Activated CD8-positive, alpha-beta T cell treated with anti-CD3 and anti-CD28 coated beads for 36 hours (primary cell): ENCODE measurements at places on chromosomes 12 and 14.

- no peak for DNase-seq
These were observed 78.6 kb downstream of the CCDC59 start for GRCh38 chr12:82279536-82280058.

- DNase-seq: no peak
These were observed 41.9 kb upstream of the BDKRB2 start for GRCh38 chr14:96162741-96163140.

GRCh38 chr12:94174576-94174975 lies 26.2 kb downstream of the PLXNC1 start:
- peak; percentile 75 for DNase-seq

DNA sequence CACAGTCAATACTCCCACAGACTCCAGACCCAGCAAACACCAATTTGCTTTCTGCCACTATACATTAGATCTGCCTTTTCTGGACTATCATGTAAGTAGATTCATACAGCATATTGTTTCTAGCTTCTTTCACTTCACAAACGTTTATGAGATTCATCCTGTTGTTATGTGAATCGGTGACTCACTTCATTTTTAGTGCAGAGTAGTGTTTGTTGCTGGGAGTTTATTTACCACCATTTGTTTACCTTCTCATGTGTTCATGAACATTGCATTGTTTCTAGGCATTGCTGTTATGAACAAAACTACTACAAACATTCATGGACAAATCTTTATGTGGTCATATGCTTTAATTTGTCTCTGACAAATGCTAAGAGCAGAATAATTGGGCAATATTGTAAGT lies 807.8 kb upstream of the TMEM132C start:
- no peak for DNase-seq

GRCh38 chr12:116280595-116281290 lies 3.2 kb upstream of the MED13L start:
- no peak for DNase-seq

GRCh38 chr14:21257394-21257909 lies 11.8 kb downstream of the HNRNPC start:
- no peak for DNase-seq

GRCh38 chr12:113464452-113464775 lies 7.3 kb downstream of the LHX5 start:
- no peak for DNase-seq

GRCh38 chr14:68370057-68370360 lies 422.9 kb downstream of the ZFP36L1 start:
- no peak for DNase-seq

DNA sequence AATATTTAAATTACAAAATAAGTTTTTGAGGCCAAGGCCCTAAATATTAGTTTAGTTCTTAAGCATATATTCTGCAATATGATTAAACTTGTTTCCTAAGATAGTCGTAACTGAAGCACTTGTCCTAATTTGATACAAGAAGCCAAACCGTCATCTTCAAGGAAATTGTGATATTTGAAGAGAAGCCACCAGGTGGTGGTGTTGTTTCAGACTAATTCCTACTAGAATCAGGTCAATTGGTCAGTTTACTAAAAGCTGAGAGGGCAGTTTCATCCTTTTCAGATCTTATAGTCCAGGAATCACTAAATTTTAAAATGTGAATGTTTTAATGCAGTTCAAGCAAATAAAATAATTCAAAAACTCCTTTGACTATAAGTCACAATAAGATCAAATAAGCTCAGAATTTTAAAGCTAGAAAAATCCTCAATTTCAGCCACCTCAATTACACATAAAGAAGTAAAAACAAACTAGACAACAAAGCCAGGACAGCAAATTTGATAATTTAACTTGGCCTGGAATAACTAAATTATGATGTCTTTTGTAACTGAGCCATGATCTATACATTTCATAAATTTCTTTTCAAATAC lies 7.1 kb upstream of the ARL1 start:
- DNase-seq: peak; percentile 35

DNA sequence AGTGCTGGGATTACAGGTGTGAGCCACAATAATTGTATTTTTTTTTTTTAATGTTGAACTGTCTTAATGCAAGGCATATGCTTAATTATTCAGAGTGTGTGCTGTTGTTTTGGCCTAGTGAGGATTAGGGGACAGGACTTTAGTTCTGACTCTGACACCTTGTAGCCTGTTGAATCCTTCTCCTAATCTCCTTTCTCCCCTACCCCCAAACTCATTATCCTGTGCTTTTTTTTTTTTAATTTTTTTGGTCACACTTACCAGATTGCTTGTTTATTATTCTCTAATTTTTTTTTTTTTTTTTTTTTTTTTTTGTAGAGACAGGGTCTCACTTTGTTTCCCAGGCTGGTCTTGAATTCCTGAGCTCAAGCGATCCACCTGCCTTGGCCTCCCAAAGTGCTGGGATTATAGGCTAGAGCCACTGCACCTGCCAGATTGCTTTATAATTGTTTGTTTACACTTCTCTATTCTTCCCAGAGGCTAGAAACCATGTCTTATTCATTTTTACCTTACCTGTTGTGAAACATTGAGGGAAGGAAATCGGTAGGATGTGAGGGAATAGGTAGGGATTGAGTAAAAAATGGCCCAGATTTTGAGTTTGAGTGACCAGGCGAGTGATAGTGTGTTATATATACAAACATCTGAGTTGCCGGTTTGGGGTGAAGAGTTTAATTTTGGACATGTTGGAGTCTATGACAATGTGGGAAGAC lies 32.2 kb downstream of the DIP2B start:
- no peak for DNase-seq

- DNase-seq: no peak
These were observed 348.5 kb upstream of the MDGA2 start for GRCh38 chr14:48023881-48024280.

DNA sequence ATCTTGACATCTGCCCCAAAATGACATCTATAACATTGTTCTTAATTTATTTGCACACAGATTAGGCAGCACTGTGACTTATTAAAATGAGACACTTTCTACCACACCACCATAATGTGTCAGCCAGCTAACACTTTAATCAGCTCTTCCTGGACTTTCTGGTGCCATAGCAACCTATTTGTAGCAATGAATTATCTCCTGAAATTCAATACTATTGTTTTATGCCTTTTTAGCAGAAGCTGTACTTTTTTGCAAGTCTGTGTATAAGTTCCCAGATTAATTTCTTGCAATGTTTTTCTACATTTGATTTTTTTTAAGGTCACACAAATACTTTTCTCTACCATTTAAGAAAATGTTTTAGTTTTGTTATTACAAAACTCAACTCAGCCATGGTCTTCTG lies 72.8 kb upstream of the SAV1 start:
- no peak for DNase-seq

DNA sequence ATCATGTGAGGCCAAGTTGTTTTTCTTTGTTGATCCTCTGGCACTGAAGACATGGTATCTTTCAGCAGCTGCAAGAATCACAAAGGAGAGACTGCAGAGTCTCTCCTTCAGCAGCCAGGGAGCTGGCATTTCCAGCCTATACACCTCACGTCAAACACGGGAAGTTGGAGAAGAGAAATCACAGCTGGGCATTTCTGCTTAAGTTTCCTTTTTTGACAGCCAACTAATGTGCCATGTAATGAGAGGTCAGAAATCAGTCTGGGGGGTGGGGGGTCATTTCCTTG lies 28.3 kb downstream of the PHLDA1 start:
- no peak for DNase-seq

DNA sequence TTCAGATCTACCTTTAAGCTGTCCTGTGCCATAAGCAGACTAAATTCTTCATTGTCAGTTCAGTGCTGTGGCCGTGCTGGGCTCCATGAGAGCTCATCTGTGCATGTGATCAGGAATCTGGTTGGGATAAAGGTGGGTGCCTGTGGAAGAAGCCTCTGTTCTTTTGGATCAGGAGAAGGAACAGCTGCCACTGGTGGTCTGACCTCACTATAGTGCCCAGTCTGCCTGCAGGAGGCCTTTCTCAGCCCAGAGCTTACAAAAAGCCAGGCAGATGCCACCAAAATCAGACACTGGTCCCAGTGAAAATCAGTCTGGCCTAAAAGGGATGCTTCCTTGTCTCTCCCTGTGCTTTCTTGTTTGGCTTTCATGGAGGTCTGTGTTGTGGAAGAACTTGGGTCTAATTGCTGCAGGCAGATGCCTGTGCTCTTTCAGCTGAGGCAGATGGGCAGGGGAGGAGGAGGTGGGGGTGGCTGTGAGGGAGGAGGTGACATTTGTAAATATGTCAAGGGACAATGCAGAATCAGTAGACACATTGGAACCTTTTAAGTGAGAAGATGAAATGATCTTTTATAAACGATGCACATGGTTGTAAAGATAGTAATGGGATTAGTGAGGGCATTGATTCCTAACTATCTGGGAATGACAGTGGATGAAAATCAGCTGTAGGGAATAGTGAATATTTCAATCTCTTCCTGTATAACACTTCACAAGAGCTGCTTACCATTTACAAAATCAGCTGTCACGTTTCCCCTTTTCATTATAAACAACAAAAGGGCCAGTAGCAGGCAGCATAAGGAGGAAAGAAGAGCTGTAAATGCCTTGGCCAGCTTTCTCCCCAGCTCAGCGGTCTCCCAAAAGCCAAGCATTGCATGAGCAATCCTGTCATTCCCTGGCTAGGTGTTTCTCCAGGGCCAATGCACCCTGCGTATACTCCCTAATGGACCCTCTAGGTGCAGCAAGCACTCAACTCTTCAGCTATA lies 44.6 kb downstream of the CACNA2D4 start:
- no peak for DNase-seq

GRCh38 chr12:58363971-58364370 lies 422.6 kb downstream of the ATP23 start:
- no peak for DNase-seq

DNA sequence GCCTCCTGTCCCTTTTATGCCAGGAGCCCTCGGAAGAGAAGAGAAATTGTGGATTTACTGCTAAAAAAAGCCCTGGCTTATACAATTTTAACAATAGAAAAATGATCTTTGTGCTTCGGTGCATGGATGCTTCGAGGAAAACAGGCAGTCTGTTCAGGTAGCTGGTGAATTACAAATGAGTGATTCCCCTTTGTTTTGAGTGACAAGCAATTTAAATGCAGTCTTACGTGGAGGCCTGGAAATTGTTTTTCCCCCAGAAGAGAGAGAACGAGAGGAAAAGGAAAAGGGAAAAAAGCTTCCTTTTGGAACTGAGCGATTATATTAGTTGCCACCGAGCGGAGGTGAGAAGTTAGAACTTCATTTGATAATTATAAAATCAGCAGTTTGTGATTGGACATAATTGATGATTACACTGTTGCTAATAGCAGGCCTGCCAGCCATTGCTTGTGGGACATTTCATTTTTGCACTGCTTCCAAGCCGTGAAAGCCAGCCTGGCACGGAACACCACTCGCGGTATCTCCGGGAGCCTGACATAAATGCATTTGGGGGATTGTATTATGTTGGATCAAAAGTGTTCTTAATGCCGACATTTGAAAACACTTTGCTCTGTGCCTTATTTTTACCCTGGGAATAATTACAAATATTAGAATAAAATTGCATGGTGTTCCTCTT lies 117.7 kb downstream of the PHETA1 start:
- DNase-seq: no peak

- DNase-seq: no peak
These were observed 435.0 kb downstream of the NELL2 start for GRCh38 chr12:44441155-44441554.

DNA sequence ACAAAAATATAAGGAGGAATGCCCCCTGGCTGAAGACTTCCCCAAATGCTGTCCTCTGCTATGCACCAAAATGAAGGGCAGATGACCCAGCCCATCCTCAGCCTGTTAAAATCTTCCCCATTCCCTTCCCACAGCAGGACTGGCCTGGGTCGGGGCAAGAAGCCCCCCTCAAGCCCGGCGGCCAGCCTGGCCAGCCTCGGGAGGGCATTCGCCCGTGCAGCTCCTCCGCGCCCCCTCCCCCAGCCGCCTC lies 413 bp downstream of the RARG start:
- DNase-seq: no peak

DNA sequence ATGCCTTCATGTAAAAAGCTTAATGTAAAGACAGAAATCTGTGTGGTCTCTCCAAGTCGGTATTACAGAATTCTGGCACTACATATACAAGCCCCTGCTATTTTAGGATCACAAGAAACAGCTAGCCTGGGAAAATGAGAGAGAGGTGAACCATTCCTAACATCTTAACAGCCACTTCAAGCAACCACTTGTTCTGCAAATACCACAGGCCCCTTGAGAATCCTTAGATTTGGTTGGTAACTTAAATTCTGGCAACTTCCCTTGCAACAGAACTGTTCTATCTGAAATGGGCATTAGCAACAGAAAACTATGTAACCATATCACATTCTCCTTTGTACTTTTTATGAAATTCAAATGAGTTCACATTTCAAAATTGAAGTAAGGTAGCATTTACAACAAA lies 68.5 kb downstream of the SPPL3 start:
- no peak for DNase-seq

DNA sequence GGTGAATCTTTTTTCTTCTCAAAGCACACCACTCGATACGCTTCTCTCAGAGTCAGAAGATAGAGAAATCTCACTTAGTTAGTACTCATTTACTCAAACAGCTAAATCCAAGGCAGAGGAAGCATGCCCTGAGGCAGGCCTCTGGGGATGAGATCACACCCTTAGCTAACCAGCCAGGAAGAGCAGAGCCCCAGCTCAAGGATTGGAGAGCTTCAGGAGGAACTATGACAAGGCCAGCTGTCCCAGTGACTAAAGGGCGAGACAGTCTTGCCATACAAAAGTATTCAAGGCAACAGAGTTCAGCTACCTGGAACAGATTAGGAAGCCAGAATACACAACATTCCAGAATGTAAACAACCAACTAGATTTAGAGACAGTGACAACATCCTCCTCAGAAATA lies 197.7 kb upstream of the CCDC196 start:
- DNase-seq: no peak

- no peak for DNase-seq
These were observed 966.2 kb downstream of the NRXN3 start for GRCh38 chr14:79136071-79137044.

GRCh38 chr14:32622742-32623141 lies 293.6 kb downstream of the AKAP6 start:
- no peak for DNase-seq

DNA sequence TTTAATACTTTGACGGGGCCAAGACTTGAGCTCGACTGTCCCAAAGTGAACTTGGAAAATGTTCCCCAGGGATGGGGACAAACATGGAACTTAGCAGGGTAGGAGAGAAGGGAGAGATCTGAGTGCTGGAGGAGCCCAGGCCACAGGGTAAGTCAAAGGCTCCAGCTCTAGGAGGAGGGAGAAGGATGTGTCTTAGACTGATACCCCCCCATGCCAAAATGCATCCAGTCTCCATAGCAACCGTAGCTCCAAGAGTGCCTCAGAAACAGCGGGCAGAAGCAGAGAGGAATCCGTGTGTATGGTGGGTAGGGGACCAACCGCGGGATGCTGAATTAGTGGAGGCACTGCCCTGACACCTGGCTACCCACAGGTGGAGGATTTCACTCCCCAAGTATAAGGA lies 845 bp upstream of the AGAP2 start:
- DNase-seq: no peak

DNA sequence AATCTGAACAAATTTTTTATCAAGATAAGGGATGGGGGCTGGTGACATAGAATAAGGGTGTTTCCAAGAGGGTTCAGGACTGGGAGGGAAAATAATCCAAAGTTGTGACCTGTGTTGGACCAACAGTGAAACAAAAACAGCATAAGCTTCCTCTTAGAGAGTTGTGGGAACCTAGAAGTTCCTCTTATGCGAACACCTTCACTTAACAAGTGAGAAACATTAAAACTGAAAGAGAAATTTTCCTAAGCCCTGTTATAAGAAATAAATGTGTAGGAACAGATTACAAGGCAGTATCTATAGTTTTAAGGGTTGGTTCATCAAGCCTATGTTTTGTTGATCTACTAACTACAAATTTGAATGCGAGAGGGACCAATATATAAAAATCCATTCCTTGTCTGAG lies 58.4 kb downstream of the LLPH start:
- DNase-seq: no peak

GRCh38 chr12:96710127-96710745 lies 196.8 kb upstream of the NEDD1 start:
- no peak for DNase-seq
